Colonic mucosa (tissue), 4 donors: ENCODE measurements at places on chromosomes 11 and 22.

- DNase-seq: no peak
Measured at GRCh38 chr11:77115181-77115611, 12.6 kb downstream of the OMP start.

- no peak for DNase-seq
Measured at GRCh38 chr22:43304831-43305590, 38.2 kb downstream of the SCUBE1 start.

DNA sequence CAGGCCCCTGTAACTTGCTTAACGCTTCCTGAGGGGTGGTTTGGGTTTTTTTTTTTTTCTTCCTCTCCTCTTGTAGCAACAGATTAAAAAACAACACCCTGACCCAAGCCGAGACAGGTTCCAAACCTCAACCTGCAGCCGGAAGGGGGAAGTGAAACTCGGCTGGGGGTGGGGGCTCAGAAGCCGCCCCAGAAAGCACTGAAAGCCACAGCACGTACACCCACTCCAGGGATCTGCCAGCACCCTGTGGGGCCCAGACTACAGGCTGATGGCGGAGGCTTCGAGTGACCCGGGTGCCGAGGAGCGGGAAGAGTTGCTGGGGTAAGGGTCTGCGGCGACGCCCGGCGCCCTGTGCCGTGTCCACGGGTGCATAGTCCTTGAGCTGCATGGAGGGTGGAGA lies at the start of gene LSP1:
Gene LSP1, plus strand, starts transcription at position 208 of the 400 bp plus-strand sequence. Its CDS starts 61 bp downstream, at position 269.
- no peak for DNase-seq

- no peak for DNase-seq
Measured at GRCh38 chr22:22214819-22215329, 29.7 kb upstream of the VPREB1 start.
